ENCODE measurements at places on chromosomes 4 and X.

DNA sequence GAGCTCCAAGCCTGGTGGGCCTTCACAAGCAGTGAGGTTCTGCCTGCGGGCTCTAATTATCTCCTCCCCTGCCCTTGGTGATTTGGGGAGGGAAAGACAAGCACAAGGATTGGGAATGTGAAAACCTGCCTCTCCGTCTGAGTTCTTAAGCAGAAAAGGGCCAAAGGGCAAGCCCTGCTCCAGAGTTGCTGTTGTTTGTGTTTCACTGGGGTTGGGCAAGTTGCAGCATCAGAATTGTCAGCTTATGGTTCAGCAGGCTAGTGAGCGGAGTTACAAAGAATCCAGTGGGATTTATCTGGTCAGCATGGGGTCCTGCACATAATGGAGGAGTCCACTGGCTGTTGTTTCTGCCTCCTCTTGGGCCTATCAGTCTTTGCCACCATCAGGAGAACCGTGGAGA is 60.5 kb downstream of the NHS start:
- DNase-seq: no peak

GRCh38 chrX:6849716-6850414 is 297.6 kb upstream of the STS start:
- DNase-seq: no peak

- no peak for DNase-seq
Observed at GRCh38 chrX:22041907-22042530, 9.9 kb downstream of the PHEX start.

DNA sequence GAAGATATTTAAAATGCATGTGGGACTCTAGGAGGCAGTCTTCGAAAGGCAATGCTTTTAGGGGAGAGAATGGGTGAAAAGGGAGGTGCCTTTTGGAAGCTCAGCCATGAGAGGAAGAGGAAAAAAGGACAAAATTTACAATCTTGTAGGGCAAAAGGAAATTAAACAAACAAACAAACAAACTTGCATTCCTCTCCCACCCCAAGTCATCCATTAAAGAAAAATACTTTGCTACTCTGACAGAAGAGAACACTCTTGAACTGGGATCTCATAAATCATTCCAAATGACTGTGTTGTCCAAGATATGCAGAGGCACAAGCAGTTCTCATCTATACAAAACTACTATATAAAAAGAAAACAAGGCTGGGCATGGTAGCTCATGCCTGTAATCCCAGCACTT is 46.7 kb downstream of the HELQ start:
- DNase-seq: no peak

DNA sequence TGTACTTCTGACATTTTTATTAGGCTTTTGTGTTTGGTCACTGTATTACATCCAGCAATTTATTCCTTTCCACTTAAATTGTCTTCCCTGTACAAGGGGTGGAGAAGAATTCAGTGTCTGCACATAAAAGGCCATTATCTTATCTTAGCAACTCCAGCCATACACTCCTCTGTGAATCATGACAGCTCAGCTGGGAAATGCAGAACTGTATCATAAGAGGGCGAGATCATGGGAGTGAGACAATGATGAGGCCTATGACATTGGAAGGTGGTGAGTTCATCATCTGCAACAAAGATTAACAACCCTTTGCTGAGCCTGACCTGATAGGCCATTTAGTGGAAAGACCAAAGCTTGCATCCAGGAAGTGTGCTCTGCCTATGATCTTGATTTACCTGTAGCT is 33.3 kb downstream of the SLIT2 start:
- no peak for DNase-seq

- no peak for DNase-seq
Observed at GRCh38 chr4:100848841-100849240, 331.0 kb upstream of the EMCN start.

DNA sequence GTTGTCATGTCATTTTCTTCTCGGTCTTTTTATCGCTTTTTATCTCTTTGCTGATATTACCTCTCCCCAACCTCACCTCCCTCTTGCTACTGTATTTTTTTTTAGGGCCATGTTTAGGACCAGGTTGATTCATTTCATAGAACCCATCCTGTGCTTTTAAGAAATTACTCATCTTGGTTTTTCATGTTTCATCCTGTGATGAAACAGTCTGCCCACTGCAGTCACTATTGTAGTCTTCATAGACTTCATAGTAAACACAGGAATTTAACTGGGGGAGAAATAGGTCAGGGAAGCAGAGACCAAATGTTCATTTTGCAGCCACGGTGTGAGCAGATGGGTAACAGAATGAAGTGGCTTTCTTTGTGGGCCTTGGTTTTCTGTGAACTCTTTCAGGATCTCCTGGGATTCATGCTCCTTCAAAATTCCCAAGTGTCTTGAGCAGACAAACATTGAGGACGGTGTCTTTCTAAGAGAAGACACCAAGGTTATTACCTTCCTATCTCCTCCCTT is 161.8 kb downstream of the NAA11 start:
- DNase-seq: no peak

DNA sequence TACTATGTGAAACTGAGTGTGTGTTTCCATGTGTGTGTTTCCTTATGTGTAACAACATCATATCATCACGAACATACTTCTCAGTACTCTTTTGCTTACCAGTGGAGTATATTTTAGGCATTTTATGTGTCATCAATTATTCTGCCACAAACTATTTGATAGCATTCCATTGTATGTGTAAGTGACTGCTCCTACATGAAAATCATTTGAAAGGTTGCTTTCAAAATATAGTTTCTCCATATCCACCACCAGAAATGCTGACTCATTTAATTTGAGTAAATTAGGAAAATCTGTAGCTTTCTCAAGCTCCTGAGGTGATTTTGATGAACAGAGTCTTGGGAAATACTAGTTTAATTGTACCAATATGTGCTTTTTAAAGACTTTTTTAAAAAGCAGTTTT is 376.2 kb downstream of the PCDH18 start:
- DNase-seq: no peak

GRCh38 chr4:127249767-127250108 is 383.0 kb upstream of the INTU start:
- no peak for DNase-seq

DNA sequence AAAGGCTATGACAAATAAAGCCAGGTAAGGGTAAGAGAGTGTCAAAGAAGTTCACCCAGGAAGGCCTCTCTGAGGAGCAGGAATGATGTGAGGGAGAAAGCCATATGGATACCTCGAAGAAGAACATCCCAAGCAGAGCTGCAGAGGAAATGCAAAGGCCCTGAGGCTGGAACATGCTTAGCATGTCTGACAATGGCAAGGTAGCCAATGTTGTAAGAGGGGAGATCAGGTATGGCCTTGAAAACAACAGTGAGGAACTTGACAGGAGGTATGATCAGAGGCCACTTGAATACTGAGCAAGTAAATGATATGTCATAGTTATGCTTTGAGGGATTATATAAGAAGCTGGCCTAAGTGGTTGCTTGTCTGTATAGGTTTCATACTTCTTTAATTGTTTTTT is 3.8 kb downstream of the SCFD2 start:
- no peak for DNase-seq

DNA sequence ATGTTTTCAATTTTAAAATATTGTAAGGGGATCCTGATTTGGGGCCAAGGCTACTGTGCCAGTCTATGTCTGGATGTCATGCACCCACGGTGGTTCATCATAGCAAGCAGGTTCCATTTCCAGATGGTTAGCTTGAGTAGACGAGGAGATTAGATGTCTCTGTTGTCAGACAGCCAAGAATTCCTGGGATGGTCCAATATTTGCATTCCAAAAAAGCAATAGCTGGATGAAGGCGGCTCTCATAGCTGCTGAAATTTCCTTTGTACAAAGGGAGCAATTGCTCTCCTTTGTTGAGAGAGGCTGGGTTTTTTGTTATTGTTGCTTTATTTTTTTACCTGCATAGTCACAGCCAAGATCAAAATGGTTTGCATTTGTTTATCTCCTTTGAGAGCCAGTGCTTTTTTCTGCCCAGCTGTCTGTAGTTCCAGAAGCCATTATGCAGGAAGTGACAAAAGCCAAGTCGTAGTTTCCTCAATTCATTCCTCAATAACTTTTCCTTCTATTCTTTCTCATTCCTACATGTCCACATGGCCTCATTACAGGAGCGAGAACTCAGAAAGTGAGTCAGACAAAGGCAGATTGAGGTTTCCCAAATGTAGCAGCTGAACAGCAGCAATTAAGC is 107.9 kb downstream of the MMRN1 start:
- no peak for DNase-seq

DNA sequence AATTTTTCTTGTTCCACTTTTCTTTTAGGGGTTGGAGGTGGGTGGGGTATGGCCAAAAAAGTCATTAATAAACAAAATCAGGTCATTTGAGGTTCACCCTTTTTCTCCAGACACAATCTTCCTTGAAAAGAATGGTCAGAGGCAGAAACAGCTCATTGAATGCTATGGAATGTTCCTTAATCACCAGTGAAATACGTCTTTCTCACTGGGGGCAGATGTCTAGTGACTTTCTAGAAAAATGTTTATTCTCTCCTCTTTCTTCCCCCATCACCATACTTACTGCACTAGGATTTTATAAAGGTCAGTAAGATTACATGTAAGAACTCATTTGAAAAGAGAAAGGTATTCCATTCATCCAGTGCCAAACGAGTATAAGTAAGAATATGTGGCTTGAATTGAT is 44.5 kb downstream of the MGST2 start:
- DNase-seq: no peak

- no peak for DNase-seq
Observed at GRCh38 chr4:183303301-183303700, 16.8 kb downstream of the CLDN22 start.

DNA sequence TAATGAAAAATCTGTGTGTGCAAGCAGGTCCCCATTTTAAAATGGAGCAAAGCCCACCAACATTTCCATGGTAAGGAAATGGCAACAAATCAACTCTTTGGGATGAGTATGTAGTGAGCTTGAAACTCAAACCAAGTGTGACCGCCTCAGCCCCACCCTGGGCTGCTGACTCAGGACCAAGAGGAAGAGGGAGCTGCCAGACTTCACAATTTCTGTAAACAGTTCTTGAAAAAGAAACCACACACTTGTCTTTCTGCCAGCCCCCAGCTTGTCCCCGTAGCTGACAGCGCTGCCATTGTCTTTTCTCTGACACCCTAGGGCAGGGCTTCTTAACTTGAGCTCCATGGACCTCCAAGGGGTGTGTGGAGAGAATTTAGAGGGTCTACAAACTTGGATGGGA is 10.3 kb downstream of the RTL5 start:
- peak; percentile 69 for DNase-seq

DNA sequence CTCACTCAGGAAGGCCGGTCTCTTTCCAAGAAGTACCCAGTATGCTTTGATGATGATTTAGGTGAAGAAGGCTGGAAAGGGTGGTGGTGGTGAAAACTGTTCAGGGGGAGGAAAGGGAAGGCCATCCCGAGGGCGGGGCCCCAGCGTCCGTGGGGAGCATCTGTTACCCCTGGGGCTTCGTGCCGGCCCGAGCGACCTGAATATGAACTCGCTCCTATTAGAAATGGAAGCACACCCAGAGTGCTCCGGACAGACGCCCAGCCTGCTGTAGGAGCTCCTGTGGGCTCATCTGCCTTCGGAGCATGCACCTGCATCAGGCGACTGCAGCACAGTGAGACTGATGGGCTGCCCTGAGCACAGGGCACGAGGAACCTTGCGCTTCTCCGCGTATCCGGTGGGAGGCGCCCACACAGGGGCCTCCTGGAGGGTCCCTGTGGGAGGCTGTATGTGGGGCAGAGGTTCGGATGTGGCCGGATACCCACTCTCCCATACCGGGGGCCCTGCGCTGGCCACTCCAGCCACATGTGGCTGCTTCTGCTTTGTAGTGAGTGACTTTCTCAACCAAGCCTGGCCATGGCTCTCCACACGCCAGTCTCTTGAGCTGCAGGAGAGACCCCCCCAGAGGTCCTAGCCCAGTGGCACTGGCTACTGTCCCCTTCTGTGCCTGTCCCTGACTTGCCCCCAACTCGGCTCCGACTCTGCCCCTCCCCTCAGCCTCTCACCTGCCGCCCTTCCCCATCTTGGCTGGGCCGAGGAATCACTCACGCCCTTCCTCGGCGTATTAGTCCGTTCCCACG is 36.7 kb downstream of the FGFRL1 start:
- no peak for DNase-seq

All from tibial nerve (tissue), 4 donors.